ENCODE measurements at places on chromosomes 1 and 21.

- no peak for DNase-seq
Measured at GRCh38 chr21:46295996-46296752, 10.0 kb downstream of the YBEY start.

GRCh38 chr1:4128616-4129015 is 228.5 kb upstream of the C1orf174 start:
- DNase-seq, result no peak

- no peak for DNase-seq
Measured at GRCh38 chr1:235101558-235102258, 26.9 kb downstream of the TOMM20 start.

- no peak for DNase-seq
Measured at GRCh38 chr1:198212675-198213074, 55.9 kb downstream of the NEK7 start.

DNA sequence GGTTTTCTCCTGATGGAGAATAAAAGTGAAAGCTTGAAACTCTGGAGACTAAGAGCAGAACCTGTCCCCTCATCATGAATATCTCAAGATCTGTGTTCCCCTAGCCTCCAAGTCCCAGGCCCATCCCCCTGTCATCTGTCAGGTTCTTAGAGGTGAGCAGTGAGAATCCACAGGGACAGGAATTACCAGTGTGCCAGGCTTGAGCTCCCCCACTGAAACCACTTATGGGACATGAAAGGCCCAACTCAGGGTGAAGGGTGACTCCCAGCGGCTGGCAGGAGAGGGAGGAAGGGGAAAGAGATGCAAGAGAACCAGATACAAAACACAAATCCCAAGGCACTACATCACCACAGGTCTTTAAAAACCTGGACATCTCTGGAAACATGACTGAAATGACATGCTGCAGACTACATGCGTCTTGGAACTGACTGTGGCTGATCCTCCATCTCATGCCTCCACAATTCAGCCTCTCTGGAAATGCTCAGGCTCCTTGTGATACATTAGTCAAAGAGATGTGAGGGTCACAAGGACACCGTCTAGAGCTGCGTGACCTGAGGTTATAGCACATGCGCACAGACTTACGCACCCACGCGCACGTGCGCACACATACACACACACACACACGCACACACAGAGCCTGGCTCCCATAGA is 6.8 kb upstream of the LY9 start:
- no peak for DNase-seq

DNA sequence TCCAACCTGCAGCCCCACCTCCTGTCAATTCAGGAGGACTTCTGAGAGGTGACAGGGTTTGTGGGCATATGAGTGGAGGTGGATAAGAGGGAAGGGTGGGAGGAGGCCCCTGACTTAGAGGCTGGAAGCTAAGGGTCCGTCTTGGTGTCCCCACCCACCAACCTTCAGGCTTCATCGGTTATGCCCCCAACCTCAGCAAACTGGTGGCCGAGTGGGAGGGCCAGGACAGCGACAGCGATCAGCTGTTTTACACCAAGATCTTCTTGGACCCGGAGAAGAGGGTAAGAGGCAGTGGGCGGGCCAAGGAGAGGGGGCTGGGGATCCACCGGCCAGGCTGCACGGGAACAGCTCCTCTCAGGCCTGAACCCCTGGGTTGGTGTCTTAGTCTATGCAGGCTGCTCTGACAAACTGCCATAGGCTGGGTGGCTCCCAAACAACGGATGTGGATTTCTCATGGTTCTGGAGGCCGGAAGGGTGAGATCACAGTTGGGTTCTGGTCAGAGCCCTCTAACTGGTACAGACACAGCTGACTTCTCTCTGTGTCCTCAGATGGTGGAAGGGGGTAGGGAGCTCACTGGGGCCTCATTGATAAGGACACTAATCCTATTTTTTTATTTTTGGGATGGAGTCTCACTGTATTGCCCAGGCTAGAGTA is 18.1 kb downstream of the PLOD1 start:
- no peak for DNase-seq

DNA sequence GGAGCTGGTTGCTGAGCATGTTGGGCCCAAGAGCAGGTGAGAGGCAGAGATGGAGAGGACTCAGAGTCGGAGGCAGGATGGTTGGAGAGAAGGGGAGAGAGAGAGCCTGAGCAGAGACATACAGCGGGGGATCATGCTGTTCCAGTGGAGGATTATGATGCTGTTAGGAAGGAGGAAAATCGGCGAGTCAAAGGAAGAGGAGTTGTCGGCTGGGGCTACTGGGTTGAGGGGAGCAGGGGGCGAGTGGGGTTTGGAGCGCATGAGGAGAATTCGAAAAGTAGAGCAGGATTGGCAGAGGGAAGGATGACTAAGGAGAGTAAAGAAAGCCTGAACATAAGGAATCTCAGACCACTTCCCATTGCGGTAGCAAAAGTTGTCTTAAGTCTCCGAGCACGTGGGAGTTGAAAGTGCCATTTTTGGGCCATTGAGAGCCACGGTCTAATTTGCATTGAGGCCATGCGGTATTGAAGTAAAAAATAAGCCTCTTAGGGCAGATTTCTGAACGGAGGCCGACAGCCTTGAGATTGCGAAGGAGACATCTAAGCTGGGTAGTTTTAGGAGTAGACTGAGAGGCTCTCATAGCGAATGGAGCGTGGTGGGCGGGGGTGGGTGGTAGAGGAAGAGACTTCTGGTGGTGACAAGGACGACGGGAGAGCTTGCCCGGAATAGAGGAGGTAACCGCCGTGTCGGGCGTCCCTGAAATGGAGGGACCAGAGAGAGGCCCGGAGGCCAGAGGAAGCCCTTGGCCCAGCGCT is 140.4 kb upstream of the ETV3 start:
- DNase-seq, result no peak

DNA sequence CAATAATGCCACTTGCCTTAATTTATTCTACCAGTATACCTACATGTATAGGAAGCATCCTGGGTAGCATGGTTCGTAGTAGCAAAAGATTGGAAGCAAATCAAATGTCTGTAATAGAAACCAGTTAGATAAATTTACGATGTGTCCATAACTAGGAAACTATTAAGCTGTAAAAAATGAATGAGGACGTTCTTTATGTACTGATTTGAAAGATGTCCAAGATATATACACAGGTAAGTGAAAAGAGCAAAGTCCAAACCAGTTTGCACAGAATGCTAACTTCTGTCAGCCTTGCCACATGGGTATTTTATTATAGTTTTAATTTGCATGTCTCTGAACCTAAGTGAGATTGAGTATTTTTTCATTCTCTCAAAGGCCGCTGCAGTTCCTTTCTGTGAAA is 251.8 kb upstream of the IRF2BP2 start:
- DNase-seq, result no peak

DNA sequence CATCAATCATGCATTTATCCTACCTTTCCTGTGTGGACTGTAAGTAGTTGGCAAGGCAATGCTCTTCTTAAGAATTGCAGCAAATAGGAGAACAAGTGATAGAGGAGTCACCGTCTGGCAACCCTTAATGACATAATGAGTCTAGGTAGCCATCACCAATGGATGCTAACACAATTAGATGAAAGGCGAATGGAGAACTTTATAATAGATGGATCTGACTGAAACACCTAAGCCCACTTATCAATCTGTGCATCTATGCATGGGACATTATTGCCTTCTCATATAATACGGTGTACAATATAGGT is 18.9 kb upstream of the CAPN8 start:
- no peak for DNase-seq

GRCh38 chr1:161731241-161731640 is 9.9 kb downstream of the FCRLB start:
- no peak for DNase-seq

- no peak for DNase-seq
Measured at GRCh38 chr1:15799004-15799867, 8.2 kb downstream of the UQCRHL start.

DNA sequence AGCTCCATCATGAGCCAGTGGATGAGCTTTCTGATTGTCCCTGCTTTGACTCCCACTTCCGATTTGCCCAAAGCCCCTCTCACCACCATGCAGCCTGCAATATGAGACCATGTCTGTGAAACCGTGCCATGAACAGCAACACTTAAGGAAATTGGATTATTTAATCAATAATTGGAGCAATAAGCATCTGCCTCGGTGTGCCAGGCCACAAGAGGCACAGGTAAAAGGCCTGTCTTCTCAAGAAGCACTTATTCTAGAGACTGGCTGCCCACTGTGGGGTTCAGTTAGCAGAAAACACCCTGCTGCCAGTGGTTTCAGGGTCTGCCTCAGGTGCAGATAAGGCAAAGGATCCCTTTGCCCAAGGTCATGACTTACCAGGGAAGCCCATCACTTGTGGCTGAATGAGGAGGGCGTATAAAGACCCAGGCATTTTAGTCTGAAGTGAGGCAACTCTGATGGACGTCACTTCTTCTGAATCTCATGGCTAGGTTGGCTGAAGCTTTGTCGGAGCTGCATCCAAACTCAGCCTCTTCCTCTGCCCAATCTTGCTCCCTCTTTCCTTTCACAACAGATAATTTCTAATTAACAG is 7.1 kb upstream of the CHI3L2 start:
- DNase-seq, result no peak

DNA sequence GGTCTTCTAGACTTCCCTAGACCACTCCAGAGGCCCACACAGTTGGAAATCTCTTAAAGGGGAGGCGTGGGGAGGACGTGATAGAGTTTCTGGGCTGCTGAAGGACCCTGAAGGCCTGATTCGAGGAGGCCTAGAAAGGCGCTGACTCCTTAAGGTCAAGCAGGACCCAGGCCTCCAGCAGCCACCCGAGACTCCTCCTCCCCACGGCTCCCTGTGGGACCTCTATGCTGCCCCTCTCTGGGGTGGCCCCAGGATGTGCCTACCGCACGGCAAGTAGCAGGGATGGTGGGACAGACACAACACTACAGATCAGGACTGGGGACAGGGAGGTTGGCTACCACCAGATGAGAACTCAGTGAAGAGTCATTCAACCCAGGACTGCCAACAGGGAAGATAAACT is 77.5 kb downstream of the GLIS1 start:
- DNase-seq, result no peak

DNA sequence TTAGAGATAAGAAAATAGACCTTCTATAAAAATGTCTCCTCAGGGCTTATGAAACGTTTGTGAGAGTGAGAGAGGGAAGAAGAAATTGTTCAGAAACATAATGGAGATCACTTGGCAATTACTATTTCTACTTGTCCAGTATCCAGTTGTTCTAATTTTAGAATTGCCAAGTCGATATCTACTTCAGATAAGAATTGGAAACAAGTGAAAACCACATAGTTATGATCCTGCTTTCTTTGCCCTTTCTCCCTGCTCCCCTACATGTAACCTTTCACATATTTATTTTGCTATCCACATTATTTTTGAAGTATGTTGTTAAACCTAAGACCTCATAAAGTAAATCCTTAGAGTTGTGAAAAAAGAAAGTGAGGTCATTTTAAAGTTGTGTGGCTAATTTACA is 1154.7 kb upstream of the ADGRL2 start:
- DNase-seq, result no peak

DNA sequence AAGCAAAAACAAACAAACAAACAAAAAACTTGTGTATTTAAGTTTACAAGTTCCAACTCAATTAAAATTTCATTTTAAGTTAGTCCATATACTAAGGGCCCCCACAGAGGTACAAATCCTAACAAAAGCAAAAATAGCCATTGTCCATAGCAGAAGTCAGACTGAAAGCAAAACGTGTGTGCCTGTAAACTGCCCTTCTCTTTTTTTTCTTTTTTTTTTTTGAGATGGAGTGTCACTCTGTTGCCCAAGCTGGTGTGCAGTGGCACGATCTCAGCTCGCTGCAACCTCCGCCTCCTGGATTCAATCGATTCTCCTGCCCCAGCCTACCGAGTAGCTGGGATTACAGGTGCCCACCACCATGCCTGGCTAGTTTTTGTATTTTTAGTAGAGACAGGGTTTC is 11.6 kb upstream of the IFNGR2 start:
- DNase-seq, result no peak

DNA sequence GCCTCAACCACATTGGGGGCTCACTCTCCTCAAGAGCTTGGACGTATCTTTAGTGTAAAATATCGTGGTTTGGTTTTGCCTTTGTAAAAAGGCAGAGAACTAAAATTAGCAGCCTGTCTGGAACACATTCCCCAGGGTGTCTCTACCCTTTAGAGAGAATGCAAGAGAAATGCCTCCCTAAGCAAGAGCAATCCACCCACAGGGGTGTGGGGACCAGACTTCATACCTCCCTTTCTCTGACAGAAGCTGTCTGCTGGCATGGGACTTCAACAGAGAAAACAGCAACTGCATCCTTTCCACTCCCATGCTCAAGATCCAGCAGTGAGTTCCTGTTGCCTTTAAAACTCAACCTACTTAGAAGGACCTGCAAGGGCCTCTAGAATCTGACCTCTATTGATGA is 27.9 kb upstream of the TNR start:
- no peak for DNase-seq

DNA sequence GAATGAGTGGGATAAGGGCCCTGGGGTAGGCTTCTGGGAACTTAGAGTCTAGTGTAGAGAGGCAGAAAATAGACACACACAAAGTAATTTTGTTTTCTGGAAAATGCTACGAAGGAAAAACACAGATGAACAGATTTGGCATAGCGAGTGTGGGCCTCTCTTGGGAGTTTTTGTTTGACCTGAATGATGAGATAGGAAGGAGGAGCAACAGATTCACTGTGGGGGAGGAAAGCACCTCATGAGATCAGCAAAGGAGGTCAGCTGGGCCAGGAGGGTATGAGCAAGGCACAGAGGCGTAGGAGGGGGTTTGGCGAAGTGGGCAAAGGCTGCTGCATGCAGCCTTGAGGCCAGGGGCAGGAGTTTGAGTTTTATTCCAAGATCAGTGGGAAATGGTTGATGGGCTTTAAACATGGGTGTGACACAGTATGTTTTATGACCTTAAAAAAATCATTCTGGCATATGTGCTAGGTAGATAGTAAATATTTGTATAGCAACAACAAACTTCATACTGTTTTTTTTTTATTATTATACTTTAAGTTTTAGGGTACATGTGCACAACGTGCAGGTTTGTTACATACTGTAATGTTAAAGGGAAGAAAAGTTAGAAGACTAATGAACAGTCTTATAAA is 57.9 kb downstream of the FGGY start:
- DNase-seq, result no peak

DNA sequence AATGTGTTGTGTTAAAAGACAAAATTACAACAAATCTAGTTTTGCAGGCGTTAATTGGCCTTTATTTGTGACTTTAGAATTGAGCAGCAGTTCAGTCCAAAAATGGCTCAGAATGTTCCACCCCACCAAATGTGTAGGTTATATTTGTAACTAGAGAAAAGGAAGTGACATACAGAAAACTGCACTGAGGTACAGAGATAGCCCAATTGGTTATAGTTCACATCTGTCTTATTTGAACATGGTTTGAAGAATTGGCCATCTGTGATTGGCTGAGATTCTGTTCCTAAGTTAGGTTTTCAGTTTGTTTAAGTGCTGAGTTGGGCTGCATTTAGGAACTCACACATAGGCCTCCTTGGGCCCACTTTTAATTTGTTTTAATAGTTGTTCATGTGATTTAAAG is 12.0 kb upstream of the FMO2 start:
- DNase-seq, result no peak

DNA sequence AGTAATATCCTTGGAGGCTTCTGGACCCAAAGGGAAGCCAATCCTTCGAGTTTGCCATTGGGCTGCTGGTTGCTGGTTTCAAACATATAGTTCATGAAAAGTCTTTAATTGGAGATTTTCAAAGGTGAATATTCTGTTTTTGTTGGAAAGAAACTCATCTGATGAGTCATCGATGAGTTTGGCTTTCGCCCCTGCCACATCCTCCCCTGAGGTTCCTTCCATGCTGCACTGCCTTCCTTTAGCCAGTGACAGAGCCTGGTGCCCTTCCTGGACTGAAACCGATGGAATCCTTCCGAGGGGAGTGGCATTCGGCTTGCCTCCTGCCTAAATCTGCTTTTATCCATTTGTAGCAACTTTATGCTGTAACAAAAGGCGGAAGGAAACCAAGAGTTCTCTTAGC is 550.0 kb downstream of the KIF26B start:
- no peak for DNase-seq
